Adrenal gland (tissue), 19 donors: ENCODE measurements at places on chromosomes 11 and 22. TPM values are rescaled to one million over a fixed set of nuclear protein-coding genes. Genes with fewer than 3 reads are reported as not detected.

Gene ZNF280B
- total RNA-seq = 4.3 TPM

Gene SAA4
- 0.97 TPM for total RNA-seq

Gene WNT11
- 23.2 TPM for total RNA-seq

Gene YPEL1
- 3.0 TPM for total RNA-seq

Gene OTOG
- not detected for total RNA-seq

Gene MYRF
- total RNA-seq = 0.48 TPM

Gene MTMR3
- total RNA-seq = 51.8 TPM

Gene APOBEC3A
- not detected for total RNA-seq

Gene OR51B5
- not detected for total RNA-seq

Gene CARD10
- 34.2 TPM for total RNA-seq

Gene ARHGAP42
- total RNA-seq = 13.3 TPM

Gene KRTAP5-10
- not detected for total RNA-seq

Gene MS4A3
- not detected for total RNA-seq

Gene SYT12
- total RNA-seq = 0.67 TPM

Gene OOSP3
- not detected for total RNA-seq

Gene CRYBB2
- total RNA-seq = not detected

Gene HSCB
- 25.1 TPM for total RNA-seq

Gene CCDC81
- total RNA-seq = 0.41 TPM

Gene CDC45
- total RNA-seq = 2.7 TPM

Gene MRGPRX2
- not detected for total RNA-seq

Gene LDHAL6A
- total RNA-seq = not detected

Gene GGTLC2
- total RNA-seq = not detected

Gene LRRC74B
- total RNA-seq = not detected

Gene PHLDA2
- total RNA-seq = 3.3 TPM

Gene TMPRSS4
- total RNA-seq = not detected

Gene DCHS1
- 11.7 TPM for total RNA-seq

Gene TUB
- 12.7 TPM for total RNA-seq

Gene CD3E
- 0.63 TPM for total RNA-seq

Gene STIM1
- total RNA-seq = 22.2 TPM

Gene JAML
- 5.6 TPM for total RNA-seq

Gene PRAME
- 6.4 TPM for total RNA-seq

Gene SCN2B
- 0.29 TPM for total RNA-seq

Gene SVIP
- total RNA-seq = 10.9 TPM

Gene YPEL4
- total RNA-seq = 2.6 TPM

Gene UBE2L3
- 48.5 TPM for total RNA-seq

Gene FZD4
- 25.6 TPM for total RNA-seq

Gene GPHA2
- total RNA-seq = not detected

Gene TLCD5
- 18.2 TPM for total RNA-seq

Gene TCF20
- total RNA-seq = 43.7 TPM

Gene PTGDR2
- not detected for total RNA-seq

Gene SYCE3
- total RNA-seq = 7.2 TPM

Gene BLID
- total RNA-seq = not detected

Gene RAB36
- total RNA-seq = 9.0 TPM
